ENCODE measurements at places on chromosomes 2 and 18.

- DNase-seq = no peak
These were observed 19.7 kb downstream of the PTPN18 start for GRCh38 chr2:130375291-130376266.

DNA sequence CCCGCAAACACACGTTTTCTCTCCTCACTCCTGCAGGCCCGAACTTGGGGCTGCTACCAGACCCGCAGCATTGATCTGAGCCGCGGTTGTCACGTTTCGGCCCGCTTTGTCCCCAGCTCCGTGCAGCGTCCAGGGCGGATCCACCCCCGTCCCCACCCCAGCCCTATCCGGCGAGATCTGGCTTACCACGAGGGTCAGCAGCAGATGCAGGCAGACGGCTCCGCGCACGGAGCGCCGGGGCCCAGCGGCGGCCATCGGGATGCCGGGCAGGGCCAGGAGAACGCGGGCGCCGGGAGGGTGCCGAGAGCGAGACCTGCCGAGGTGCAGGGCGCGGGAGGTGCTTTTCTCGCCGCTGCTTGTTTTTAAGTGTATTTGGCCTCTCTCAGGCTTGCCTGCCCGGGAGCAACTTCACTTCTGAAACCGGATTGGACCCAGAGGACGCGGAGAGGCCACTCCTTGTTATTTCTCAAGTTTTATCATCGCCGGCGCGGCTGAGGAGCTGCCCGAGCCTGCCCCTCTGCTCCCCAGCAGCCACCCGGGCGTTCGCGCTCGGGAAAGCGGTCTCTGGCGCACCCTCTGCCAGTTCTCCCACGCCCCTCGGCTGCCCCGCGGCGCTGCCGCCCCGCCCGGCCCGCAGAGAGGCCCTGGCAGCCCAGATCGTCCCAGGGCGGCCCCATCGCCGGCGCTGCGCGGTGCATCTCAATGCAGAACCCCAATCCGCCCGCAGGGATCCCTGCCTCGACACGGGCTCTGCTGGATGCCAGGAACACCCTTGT, at the start of gene DSC3:
Gene DSC3, minus strand, starts transcription at position 337 of the 776 bp plus-strand sequence. Its CDS starts 82 bp downstream, at position 255.
- no peak for DNase-seq

DNA sequence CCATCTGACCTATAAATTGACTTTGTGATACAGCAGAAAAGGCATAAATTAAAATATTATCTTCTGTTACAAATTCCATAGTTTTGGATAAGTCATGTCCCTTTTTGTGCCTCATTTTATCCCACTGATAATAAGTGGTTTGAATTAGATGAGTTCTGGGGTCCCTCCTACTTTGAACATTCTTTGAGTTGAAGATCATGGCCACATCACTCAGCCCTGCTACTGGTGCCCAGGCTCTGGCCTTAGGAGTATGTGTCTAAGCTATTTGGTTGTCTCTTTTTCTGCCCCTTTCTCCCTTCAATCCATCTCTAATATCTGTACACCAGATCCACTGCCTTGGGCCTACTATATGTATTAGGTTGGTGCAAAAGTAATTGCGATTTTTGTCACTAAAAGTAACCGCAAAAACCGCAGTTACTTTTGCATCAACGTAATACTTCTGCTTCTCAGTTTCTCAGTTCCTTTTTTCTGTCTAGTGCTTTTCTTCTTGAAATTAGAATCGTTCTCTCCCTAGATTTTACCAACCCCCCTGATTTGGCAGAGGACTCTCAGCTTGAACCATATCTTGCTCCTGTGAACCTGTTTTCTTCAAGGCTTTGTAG, 362.5 kb upstream of the TNP1 start:
- peak; percentile 87 for DNase-seq

GRCh38 chr2:88201811-88202169, 31.6 kb downstream of the THNSL2 start:
- no peak for DNase-seq

DNA sequence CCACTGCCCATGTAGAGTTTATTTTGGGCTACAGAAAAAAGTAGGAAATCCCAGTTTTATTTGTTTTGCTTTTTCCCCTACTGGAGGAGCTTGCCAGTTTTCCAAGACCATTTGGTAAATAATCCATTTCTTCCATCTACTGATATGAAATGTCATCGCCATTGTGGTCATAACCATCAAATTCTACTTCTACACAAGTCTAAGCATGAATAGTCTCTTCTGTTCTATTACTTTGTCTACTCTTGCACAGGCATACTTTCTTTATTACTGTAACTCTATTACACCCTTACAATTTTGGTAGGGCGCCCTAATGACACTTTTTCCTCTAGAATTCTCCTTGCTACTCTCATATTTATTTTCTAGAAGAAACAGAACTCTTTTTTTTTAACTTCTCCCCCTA, 120.7 kb downstream of the ATAD2B start:
- no peak for DNase-seq

GRCh38 chr2:41878056-41878455, 169.8 kb upstream of the PKDCC start:
- DNase-seq = no peak

GRCh38 chr2:43408407-43409160, 182.2 kb upstream of the ZFP36L2 start:
- DNase-seq = peak; percentile 63

Data from hematopoietic multipotent progenitor cell treated with erythropoietin and hydrocortisone succinate and interleukin-3 and kit ligand, for 6 days (in vitro differentiated cells).